Cerebellar nuclear complex (tissue), 1 donor: ENCODE measurements at places on chromosomes 6 and 20.

DNA sequence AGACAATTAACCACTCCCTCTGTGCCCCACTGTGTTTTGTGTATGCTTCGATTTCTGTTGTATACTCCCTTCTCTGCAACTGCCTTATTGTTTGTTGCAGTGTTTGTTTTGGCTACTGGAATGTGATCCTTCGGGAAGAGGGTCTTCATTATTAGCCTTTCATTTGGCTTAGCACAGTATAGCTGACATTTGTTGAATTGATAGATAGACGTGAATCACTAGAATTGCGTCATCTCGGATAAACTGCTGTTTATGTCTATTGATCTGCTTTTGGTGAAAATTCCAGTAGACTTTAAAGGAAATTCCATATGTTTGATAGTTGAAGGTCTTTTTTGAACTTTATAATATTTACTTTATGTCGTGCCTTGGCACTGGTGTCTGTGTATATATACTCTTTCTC lies 189.9 kb upstream of the EYA4 start:
- DNase-seq: no peak

- no peak for DNase-seq
Measured at GRCh38 chr6:169847141-169847674, 95.8 kb downstream of the ERMARD start.

DNA sequence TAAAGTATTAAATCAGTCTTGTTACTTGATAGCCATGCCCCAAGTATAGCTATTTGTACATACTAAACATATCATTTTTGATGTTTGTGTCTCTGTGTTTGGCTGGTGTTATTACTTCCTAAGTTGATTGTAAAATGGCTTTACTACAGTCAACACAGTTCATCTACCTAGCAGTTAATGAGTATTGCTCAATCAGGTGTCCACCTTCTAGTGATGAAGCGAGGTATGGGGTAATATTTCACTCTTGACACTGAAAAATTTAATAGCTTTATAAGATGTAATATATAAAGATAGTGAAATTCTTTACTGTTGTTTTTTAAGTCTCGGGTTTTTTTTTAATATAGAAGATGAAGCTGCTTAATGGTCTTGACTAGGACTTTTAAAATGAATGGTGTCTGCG lies 18.9 kb downstream of the TMEM14A start:
- no peak for DNase-seq

- no peak for DNase-seq
Measured at GRCh38 chr6:152631376-152631775, 5.8 kb downstream of the SYNE1 start.

DNA sequence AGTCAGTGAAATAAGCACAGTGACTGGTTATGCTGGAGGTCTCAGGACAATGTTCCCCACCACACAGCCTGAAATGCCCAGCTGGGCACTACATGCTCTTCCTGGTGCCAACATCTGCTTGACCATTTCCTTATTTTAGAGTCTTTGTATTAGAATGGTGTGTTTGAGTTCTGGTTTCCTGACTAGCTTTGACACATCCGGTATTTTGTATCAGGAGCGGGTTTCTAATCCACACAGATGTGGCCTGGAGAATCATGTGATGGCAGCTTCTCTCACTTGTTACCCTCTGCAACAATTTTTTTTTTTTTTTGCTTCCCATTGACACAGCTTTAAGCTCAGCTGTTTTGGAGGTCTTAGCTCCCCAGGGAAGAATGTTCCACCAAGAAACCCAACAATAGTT lies 164.5 kb upstream of the CST7 start:
- DNase-seq: no peak

DNA sequence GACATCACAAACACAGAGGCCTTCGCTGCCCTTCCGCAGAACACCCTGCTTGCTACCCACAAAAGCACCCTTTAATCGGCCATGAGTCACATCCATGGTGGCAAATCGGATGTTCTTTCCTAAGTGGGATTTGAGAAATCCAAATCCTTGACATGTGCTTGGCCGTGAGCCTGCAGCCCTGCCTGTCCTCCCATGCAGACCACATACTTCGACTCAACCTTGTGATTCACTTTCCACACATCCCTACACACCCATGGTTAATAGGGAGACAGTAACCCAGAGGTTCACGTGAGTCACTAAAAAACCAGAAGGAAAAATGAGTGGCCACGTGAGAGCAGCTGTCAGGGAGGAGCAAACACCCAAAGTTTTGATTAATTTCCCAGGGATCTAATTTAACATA lies 19.4 kb downstream of the RAMACL start:
- DNase-seq: no peak

DNA sequence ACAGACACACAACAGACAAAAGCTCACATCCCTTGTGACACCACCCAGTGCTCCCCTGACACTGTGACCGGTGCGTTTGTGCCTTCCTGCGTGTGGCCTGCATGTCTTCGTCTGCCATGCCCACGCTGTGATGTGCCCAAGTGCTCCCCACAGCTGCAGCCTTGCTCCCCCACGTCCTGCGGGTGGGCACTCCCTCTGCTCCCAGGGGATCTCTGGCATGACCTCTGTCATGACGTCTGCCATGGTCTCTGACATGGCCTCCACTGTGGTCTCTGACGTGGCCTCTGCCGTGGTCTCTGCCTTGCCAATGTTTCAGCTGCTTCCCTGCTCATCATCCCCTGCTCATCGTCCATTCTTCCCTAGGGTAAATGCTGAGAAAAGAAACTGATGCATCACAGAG lies 200.9 kb downstream of the DLL1 start:
- no peak for DNase-seq

DNA sequence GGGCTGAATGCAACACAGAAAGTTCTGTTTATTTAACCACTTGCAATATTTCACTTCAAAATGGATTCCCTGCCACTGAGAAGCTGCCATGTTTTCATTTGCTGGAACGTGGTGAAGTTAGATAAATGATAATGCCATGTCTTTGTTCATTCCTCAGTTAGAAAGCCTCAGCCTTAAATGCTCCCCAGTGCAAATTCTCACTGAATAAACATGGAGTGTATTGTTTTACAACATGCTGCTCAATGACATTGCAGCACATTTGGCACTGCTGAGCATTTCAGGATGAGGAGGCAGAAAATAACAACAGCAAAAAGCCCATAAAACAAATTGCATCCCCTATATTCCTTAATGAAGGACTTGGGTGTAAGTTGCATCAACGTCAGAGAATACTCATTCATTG lies 913.8 kb upstream of the FLRT3 start:
- DNase-seq: no peak

DNA sequence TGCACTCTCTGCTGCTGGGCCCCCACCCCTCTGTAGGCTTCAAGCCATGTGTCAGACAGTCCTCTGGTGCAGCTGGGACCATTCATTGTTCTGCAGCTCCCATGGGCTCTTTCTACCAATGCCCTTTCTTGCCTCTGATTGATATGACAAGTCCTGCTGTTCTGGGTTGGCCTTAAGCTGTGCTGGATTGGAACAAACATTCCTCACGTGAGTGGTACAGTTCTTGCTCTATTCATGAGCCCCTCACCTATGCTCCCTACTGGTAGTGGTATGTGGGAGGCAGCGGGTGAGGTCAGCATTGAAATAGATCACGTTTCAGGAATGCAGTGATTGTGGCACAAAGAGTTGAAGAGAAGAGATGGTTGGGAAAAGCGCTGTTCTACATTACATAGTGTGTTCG lies 48.8 kb upstream of the RALY start:
- no peak for DNase-seq

- DNase-seq: no peak
Measured at GRCh38 chr6:113004470-113005270, 657.5 kb downstream of the RFPL4B start.
